ENCODE measurements at places on chromosomes 2 and 18.

- DNase-seq = no peak
Measured at GRCh38 chr2:214934006-214934405, 124.5 kb upstream of the BARD1 start.

- no peak for DNase-seq
Measured at GRCh38 chr18:60202708-60203107, 169.9 kb downstream of the MC4R start.

DNA sequence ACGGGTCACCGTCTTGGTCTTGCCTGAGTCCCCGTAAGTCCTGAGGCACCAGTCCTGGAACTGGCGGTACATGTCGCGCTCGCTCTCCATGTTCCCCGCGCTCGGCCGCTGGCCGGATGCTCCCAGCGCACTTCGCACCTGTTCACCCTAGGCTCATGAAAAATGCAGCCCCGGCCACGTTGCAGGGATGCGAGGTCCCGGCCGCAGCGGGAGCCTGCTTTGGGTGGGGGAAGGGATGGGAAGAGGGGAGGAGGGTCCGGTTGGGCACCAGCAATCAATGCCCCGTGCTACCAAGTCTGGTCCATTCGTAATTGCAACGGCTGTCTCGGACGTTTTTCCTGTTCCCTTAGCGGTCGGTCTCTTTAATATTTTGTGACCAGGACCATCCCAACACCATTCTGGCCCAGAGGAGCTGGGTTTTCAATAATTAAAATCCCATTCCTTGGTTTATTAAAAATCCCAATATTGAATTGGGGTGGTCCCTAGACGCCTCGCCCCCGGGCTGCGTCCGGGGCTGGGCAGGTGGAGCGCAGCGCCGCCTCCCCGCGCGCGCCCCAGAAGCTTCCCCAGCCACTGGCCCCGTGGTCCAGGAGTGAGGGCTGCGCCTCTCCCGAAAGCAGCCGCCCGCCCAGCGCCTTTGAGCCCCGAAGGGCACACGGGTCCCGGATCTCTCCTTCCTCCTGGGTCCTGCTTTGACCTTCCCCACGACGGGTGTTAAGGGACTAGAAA lies 1.4 kb downstream of the NOL4 start:
- no peak for DNase-seq

DNA sequence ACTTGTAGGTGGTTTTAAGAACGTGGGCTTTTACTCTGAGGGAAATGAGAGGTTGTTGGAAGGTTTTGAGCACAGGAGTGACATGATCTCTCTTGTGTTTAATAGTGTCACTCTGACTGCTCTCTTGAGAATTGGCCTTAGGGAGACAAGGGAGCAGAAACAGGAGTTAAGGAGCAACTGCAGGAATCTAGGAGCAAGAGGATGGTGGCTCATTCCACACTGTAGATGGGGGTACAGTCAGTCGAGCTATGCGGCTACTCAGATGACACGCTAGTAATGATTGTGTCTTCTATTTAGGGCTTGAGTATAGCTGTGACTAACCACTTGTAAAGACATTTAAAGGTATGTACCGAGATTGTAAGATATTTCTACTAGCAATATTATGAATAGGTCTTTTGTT lies 87.4 kb downstream of the RPRM start:
- DNase-seq = no peak

GRCh38 chr2:3139906-3140305 lies 237.7 kb downstream of the EIPR1 start:
- no peak for DNase-seq

- no peak for DNase-seq
Measured at GRCh38 chr2:154825358-154825757, 126.9 kb downstream of the KCNJ3 start.

GRCh38 chr2:158926478-158926948 lies 41.9 kb upstream of the TANC1 start:
- DNase-seq = no peak

DNA sequence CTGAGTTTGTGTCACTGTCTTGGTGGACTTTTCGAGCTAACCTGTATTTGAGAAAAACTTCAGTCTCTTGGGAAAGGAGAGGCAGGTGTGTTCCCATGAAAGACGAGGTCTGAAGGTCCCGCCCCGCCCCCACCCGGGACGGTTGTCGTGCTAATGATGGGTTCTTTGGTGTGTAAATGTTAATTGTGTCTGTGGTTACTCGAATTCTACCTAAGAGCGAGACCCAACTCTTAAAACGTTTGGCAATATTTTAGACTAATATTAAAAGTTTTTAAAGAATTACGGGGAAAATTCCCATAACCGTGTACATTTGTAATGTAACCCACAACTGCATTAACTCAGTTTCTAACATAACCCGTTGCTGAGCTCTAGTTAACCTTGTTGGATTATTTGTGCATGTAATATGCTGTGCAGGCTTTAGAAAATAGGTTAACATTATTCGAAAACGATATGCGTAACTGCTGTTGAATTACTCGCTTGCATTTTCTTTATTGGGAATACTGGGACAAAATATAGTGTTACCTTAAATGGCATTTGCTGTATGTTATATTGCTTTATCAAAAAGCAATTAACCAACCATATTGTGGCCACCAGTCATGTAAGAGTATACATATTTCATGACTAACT lies 833 bp downstream of the EPB41L5 start:
- DNase-seq = no peak

DNA sequence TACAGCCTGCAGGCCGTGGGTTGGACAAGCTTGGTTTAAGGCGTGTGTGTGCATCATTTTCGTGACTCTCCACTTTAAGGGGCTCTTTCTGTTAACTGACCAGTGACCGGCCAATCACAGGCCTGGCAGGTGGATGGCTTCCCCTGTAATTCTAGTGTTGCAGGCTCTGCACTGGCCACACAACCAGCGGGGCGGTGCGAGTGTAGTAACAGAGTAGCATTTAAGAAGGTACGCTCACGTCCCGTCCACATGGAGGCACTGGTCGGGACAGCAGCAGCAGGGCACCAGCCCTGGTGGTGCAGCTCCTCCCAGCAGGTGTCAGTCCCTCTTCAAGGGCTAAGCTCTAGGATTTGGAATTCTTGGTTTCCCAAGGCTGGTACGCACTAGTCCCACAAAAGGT lies 8.0 kb upstream of the ANO7 start:
- no peak for DNase-seq

DNA sequence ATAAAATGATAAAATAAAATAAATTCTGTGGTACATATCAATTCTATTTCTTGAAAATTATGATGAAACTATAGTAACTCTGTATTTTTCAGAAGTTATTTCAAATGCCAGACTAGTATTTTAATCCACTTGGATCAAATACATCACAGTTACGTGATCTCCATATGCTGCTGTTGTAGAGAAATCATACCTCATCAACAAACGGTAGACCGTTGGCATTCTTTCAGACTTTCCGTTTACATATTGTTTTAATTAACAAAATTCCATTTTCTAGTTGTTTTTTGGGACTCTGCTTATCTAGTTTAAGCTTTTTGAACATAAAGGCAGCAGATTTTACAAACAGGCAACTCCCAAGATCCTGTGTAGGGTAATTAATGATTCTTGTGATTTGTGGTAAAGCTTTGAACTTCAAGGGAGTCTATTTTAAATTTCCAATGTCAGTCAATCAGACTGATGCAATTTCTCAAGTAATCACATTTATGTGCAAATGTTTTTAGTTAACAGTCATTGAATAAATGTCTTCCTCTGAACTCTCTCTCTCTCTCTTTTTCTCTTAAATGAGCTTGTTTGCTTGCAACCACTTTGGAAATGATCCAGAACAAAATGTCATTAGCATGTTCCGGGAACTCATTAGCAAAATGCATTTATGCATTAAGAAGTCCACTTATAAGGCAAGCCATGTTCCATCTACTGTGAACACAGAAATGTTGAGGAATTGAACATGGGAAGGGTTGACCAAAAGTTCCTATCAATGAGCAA lies 31.8 kb downstream of the NYAP2 start:
- DNase-seq = no peak

DNA sequence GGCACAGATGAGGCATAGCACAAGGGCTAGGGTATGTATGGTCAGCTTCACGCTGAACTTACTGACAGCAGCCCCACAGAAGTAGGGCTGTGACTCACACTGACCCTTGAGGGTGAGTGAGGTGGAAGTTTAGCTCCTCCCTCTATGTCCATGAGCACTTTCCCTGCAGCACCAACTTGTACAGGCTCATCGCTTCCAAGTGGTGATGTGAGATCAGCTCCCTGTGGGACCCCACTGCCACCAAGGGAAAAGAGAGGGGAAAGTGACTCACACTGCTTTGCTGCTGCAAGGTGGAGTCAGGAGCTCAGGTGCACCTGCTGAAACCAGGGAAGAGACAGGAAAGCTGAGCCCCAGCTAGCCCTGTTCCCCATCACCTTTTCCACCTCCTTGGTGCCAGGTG lies 91.5 kb downstream of the TEX51 start:
- DNase-seq = no peak

DNA sequence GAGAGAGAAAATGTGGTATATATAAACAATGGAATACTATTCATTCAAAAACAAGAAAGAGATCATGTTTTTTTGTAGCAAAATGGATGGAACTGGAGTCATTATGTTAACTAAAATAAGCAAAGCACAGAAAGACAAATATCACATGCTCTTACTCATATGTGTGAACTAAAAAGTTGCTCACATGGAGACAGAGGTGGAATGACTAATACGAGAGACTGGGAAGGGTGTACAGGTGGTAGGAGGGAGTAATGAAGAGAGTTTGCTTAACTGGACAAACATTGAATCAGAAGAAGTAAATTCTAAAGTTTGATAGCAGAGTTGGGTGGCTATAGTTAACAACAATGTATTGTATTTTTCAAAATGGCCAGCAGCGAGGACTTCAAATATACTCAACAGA lies 1080.7 kb upstream of the CHAC2 start:
- DNase-seq = no peak

- no peak for DNase-seq
Measured at GRCh38 chr2:156340804-156341451, 8.4 kb upstream of the NR4A2 start.

DNA sequence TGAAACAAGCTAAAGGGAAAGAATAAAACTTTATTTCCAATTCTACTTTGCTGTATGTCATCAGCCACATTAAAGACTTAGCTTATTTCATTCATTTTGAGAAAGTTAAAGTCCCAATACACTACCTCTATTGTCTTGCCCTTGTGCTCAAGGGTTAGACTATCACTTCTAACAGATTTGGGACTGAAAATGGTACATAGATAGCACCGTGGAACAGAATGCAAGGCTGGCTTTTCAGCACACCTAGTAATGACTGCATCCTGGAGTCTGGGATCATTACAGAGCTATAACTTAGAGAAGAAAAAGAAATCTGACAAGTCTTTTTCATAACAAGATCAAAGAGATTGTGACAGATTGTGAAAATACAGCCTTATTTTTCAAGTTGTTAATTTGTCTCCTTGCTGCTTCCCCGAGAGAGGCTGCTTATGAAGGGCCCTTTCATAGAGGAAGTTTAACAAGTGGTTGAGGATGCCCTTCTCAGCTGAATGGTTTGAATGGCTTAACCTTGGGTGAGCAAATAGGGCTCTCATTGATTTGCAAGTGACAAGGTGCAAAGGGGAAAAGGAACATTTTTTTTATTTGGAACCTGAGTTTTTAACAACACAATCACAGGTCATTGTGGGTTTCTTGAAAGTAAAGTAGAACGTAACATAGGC lies 371.8 kb downstream of the EPHA4 start:
- DNase-seq = no peak
